Central memory CD4-positive, alpha-beta T cell (primary cell): ENCODE measurements at places on chromosomes 5 and 9.

DNA sequence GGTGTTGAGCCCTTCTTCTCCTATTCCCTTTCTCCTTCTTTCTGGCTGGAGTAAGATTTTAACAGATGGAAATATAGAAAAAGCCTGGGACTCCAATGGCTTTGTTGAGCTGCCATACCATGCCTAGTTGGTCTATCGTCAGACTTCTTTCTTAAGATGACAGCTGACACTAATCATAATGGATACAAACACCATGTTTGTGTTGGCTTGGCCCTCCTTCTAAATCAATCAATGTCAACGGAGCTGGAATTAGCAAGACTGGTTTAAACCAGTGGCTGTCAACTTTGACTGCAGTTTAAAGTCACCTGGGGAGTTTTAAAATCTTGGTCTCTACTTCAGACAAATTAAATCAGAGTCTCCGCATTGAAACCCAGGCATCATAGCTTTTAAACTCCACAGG, 264.5 kb upstream of the PRR16 start:
- DNase-seq, result no peak

GRCh38 chr5:36701085-36701698, 94.8 kb downstream of the SLC1A3 start:
- DNase-seq, result no peak

DNA sequence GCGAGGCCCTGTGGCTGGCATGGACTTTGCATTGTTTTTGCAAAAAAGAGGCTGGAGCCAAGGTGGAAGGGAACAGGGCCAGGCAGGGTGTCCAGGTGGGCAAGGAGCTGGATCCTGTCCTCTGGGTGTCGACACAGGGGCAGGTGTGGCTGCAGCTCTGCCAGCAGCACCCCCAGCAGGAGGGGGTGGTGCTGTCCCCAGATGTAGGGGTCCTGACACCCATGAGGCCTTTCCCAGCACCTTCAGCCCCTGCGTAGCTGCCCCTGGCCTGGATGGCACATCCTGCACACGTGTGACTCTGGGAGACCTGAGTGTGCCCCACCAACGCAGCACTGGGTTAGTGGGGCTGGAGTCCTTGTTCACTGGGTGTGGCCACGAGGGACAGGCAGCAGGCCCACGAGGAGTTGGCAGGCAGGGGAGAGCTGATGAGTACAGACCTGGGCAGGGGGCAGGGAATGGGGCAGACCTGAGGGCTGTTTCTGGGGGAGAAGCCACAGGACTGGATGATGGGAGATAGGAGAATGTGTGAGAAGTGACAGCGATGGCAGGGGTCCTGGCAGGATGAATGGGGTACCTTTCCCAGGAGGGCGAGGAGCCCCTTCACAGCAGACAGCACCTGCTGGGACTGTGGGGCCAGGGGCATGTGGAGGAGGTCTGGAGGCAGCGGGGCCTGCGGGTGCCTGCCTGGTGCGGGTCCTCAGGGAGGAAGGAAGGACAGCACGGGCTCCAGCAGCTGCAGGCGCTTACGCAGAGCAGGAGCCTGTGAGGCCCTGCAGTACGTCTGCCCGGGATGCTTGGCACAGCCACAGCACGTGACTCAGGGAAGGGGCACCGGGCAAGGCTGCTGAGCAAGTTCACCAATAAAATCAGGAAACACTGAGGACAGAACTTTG, 3.6 kb upstream of the RASGEF1C start:
- DNase-seq, result no peak

DNA sequence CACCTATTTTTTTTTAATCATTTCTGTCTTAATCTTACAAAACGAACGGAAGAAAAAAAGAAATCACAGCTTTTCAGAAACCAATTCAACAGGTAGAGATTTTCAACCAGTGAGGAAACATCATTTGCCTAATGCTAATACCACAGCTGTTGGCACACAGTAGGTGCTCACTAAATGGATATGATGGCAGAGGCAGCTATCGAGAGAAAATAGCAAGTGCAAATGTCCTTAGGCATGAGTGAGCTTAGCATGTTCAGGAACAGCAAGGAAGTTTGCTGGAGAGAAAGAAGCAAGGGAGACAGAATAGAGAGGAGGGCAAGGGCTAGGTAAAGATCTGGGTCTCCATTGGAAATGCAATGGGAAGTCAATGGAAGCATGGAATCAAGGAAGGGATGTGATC, 49.2 kb downstream of the CEMIP2 start:
- no peak for DNase-seq

GRCh38 chr5:56574778-56575177, 240.6 kb upstream of the MAP3K1 start:
- no peak for DNase-seq

- no peak for DNase-seq
Measured at GRCh38 chr9:16959391-16959790, 88.9 kb upstream of the BNC2 start.

GRCh38 chr5:77635917-77636640, 2.4 kb downstream of the OTP start:
- DNase-seq, result no peak

GRCh38 chr5:169910393-169910792, 69.9 kb downstream of the INSYN2B start:
- no peak for DNase-seq

- DNase-seq, result no peak
Measured at GRCh38 chr9:16405421-16405820, 465.0 kb downstream of the BNC2 start.

GRCh38 chr9:90956026-90956810, 154.6 kb downstream of the SYK start:
- no peak for DNase-seq

DNA sequence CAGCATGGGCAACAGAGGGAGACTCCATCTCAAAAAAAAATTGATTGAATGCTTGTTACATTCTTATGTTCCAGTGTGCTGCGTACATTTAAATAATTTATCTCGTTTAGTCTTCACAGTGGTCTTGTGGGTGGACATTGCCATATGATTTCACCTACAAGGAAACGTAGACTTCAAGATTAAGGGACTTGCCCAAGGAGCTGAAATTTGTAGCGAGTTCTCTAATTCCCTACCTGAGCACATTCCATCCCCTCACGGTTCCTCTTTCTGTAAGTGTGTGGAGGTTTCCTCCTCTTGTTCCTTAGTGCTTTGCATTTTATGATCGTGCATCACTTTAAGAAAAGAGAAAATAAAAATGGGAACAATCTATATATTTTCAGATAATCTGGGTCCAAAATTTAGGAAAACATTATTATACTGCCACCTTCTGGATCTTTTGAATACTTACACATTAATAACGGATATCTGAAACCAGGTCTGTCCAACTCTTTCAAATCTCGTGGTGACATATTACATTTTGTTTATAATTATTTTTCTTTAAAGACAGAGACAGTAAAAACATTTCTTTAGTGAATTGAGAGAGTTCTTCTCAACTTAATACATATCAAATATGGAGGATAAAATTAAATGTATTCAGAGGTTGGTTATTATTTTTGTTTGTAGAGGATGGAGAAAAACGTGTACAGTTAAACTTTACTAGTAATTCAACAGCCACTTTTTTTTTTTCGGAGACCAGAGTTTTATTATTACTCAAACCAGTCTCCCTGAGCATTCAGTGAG, 29.9 kb upstream of the C7 start:
- DNase-seq, result peak; percentile 22

DNA sequence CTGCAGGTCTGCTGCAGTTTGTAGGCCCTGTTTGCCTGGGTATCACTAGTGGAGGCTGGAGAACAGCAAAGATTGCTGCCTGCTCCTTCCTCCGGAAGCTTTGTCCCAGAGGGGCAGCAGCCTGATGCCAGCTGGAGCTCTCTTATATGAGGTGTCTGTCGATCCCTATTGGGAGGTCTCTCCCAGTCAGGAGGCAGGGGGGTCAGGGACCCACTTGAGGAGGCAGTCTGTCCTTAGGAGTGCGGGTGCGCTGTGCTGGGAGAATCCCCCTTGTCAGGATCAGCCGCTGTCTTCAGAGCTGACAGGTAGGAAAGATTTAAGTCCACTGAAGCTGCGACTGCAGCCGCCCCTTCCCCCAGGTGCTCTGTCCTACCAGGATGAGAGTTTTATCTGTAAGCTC, 64.9 kb downstream of the CCDC171 start:
- no peak for DNase-seq

GRCh38 chr5:42948961-42949347, 91.2 kb downstream of the ANXA2R start:
- DNase-seq, result no peak

- no peak for DNase-seq
Measured at GRCh38 chr9:101738566-101739183, at the start of gene GRIN3A. TSS of gene GRIN3A (minus strand) at chr9:101738647. CDS start at chr9:101737979, 668 bp downstream.

- no peak for DNase-seq
Measured at GRCh38 chr9:128689293-128689774, 312 bp downstream of the SET start.

DNA sequence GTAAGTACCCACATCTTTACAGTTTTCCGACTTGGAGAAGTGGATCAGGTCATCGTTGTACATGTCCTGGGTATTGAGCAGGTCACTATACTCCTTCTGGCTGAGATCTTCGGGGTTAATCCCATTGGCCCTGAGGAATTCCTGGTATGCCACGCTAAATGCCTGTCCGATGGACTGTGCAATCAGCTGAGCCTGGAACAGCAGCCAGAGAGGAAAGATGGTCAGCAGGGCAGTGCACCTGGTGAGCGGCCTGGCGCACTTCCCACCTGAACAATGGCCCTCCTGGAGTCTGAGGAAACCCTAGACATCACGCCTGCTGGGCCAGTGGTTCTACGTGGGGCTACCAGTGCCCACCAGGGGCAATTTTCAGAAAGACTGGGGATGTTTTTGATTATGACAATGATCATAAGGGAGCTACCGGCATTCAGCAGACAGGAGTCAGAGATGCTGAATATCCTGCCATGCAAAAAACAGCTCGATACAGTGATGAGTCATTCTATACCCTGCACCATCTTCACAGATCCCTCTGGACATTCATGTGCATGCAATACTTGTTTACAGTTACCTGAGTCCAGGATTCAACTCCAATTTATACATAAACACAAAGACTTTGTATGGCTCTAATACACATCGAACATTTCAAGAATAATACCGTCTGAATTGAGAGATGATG, 127.2 kb downstream of the ENTREP1 start:
- no peak for DNase-seq

- no peak for DNase-seq
Measured at GRCh38 chr5:38728029-38728428, 117.8 kb upstream of the OSMR start.
